ENCODE measurements at places on chromosomes 1 and 21.

- DNase-seq, result no peak
Observed at GRCh38 chr21:41066086-41066938, 101.6 kb upstream of the BACE2 start.

- no peak for DNase-seq
Observed at GRCh38 chr1:61202854-61203598, 120.7 kb downstream of the NFIA start.

DNA sequence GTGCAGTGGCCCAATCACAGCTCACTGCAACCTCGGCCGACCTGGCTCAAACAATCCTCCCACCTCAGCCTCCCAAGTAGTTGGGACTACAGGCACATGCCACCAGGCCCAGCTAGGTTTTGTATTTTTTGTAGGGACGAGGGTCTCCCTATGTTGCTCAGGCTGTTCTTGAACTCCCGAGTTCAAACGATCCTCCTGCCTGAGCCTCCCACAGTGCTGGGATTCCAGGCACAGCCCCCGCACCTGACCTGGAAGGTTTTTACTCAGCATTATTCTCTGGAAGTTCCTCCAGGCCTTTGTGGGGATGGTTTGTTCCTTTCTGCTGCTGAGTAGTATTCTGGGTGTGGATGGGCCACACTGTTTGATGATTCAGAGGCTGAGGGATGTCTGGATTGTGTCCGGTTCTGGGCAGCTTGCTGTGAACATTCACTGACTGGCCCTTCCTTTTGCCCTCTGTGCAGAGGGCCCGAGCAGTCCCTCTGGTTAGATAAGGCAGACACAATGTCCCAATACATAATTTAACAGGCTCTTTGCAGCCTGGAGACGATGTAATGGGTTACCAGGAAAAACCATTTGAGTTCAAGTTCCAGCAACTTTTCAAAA lies 6.0 kb upstream of the TRAPPC10 start:
- DNase-seq, result no peak

DNA sequence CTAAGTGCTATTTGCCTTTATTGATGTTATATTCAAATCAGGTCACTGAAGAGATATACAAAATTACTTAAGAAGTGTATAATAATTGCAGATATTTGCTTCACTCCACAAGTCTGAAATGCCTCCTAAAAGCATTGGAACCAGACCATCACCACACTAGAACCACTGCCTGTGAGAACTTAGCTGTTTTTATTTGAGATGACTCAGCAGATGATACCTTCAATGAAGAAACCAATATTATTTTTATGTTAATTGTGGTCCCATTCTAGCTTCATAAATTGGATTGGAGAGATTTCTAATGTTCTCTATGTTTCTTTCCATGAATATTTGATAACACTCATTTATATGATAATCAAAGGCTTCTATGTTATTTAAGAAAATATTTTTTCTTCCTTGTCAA lies 740.6 kb downstream of the KCNT2 start:
- DNase-seq, result no peak

DNA sequence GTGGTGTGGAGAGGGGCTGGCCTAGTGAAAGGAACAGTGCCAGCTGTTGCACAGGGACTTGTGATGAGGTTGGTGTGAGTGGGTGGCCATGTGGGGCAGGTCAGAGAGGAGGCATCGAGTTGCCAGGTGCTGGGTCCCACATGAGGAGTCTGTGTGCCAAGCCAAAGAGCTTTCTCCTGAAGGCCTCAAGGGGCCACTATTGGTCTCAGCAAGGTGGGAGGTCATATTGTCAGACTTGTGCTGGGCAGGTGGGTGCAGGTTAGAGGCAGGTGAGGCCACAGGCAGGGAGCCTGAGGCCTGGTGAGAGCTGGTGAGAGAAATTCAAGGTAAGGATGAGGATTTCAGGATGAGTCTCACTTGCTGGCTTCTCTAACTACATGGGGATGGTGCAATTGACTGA lies 256.8 kb downstream of the DISC1 start:
- no peak for DNase-seq

DNA sequence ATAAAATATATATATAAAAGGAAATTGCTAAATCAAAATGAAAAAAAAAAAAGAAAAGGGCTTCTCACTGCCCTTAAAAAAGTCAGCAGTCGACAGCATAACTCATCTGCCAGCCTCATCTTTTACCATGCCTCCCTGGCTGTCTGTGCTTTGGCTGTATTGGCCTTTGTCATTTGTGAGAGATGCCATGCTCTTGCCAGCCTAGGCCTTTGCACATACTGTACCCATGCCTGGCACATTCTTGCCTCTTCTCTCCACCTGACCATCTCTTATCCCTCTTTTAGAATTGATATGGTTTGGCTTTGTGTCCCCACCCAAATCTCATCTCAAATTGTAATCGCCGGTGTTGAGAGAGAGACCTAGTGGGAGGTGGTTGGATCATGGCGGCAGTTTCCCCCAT lies 37.1 kb downstream of the DIRAS3 start:
- no peak for DNase-seq

DNA sequence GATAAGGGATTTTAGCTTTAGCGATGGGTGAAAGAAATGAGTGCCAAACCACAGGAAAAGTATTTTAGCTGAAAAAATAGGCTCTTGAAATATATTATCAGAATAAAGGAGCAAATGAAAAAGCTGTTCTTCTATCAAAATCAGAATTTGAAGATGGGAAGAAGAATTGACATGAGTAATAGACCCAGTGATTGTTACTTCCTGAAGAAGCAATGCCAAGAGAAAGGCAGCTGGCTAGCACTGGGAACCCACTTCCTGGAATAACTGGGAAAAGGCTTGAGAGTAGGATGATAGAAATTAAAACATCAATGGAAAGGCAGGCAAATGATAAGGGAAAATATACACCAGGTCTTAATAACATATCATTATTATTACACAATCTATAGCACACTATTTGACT lies 29.9 kb upstream of the LYPLAL1 start:
- DNase-seq, result no peak

DNA sequence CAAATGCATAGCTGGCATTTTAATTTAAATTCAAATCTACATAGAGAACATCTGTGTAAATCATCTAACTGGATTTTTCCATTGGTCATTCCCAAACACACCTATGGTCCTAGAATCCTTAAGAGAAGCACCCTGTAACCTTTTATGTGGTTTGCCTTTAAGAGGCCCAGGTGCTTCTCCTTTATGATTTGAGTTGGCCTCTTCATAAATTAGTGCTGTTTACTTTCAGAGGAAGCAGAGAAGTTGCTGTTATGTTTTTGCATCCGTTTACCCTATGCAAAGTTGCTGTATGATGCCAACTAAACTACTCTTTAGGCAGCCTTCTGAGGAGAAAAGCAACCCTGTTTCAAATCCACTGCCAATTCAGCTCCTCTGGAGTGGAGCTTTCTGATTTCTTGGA lies 193.8 kb downstream of the HS2ST1 start:
- DNase-seq, result no peak

GRCh38 chr1:45643978-45644377 lies 20.1 kb upstream of the CCDC17 start:
- DNase-seq, result no peak

GRCh38 chr1:217403026-217403720 lies 227.7 kb downstream of the GPATCH2 start:
- DNase-seq, result no peak
